Panc1 (cell line): ENCODE measurements at places on chromosomes 7 and 10.

GRCh38 chr10:3975016-3975415 lies 190.0 kb upstream of the KLF6 start:
- DNase-seq: no peak

- peak; percentile 12 for DNase-seq
Measured at GRCh38 chr7:86814661-86815379, 171.1 kb downstream of the GRM3 start.

DNA sequence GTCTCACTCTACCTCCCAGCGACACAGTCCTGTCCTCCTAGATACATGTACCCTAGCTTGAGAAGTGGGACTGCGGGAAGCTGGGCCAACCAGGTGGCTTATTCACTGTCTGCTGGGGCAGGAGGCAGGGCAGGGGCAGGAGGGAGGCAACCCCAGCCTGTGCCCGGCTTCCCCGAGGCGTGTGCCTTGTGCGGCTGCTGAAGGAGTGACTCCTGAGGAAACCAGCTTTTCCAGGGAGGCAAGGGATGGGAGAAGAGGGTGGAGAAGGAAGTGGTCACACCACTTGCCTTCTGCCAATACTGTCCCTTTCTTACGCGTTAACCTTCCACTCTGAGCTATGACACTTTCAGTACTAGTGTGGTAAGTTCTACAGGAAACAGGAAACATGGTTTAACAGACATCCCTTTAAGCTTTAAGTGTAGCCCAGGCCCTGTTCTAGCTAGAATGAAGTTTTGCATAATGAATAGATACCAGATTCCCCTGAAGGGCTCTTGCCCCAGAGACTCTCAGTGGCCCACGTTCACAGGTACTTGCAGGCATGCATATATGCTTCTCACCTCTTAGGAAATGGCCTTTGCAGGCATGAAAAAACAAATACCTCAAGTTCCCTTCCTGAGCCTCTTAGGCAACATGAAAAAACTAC lies 40.6 kb downstream of the SYPL1 start:
- no peak for DNase-seq

GRCh38 chr10:28503114-28503513 lies 29.8 kb upstream of the WAC start:
- no peak for DNase-seq

DNA sequence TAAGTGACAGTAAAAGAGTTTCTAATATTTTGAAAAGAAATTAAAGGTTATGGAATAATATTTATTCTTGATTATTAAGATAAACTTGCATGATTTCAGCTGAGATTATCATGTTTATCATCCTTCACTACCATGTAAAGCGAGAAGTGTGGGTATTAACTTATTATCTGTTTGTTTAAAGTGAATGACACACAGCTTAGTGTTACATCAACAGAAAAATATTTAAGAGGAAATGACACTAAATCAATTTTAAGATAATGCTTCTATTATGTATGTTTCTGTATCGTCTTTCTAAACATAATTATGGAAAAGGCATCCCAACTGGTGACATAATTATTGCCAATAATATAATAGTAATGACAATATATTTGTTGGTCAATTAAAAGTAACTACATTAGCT lies 213.1 kb downstream of the PCDH15 start:
- DNase-seq: no peak

- DNase-seq: no peak
Measured at GRCh38 chr7:52540041-52540440, 495.4 kb upstream of the POM121L12 start.

- no peak for DNase-seq
Measured at GRCh38 chr7:142450206-142450605, 192.3 kb upstream of the PRSS58 start.

DNA sequence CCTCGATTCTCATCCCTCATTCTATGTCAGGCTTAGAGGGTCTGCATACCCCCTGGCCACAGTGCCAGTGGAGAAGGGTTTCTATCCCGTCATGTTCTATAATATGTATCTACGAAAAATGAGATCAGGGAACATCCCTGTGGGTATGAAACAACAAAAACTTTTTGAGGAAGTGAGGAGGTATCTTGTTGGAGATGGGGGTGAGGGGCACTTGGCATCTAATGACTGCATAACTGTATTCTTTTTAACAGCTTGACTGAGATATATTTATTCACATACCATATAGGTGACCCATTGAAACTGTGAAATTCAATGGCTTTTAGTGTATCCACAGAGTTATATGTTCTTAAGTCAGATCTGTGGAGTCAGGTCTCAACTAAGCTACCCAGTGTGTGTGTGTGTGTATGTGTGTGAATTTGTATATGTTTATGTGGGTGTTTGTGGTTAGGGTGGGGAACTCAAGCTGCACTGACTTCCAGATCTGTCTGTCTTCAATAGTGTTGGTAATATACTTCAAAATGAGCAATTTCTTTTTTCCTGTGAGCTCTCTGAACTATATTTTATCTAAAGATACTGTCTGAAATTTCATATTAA lies 528.9 kb downstream of the CNTNAP2 start:
- DNase-seq: no peak

DNA sequence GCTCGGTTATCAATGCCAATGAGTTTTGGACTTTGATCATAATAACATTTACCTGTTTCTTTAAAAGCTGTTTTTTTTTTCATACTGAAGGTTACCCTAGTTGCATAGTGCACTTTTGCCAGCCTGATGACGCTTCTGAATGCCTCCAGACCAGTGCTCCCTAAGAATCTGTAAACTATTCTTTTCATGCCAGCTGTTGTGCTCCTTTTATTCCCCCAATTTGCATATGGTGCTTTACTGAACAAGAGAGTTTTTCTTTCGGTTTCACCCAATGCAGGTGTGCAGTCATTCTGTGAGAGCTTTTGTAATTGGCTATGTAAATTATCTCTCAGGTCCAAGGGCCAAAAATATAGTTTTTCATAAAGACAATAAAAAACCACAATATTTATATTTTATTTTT lies 48.1 kb upstream of the GLCCI1 start:
- no peak for DNase-seq

GRCh38 chr10:63781226-63781625 lies 260.0 kb downstream of the REEP3 start:
- no peak for DNase-seq

- DNase-seq: no peak
Measured at GRCh38 chr10:101305320-101306241, 48.4 kb upstream of the BTRC start.

GRCh38 chr7:50853311-50853710 lies 70.6 kb upstream of the GRB10 start:
- no peak for DNase-seq

GRCh38 chr10:123287594-123288247 lies 133.5 kb downstream of the BUB3 start:
- peak; percentile 33 for DNase-seq

GRCh38 chr7:100584054-100584682 lies 1.8 kb downstream of the LRCH4 start:
- DNase-seq: no peak

GRCh38 chr7:120205101-120205500 lies 67.9 kb upstream of the KCND2 start:
- DNase-seq: no peak

- DNase-seq: no peak
Measured at GRCh38 chr10:29435809-29436501, 147.1 kb downstream of the LYZL1 start.

GRCh38 chr7:158809596-158809995 lies 19.7 kb downstream of the ESYT2 start:
- no peak for DNase-seq

DNA sequence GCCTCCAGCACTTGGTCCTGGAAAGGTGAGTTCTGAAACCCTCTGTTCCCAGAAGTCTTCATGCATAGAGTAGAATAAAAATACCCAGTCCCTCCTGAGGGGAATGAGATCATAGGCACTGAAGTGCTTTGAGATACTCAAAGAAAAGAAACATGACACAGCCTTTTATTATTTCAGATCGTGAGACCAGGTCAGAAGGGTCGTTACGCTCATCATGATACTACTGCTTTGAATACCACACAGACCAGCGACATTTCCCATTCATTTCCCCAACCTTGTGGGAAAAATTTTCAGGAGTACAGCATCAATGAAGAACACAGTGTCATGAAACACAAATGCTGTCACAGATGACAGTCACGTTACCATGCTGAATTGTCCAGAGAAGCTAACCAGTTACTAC lies 15.0 kb downstream of the CLRN3 start:
- no peak for DNase-seq

GRCh38 chr10:69856601-69857166 lies 55.0 kb downstream of the COL13A1 start:
- no peak for DNase-seq

- DNase-seq: no peak
Measured at GRCh38 chr7:7185371-7185989, 3.1 kb downstream of the C1GALT1 start.

DNA sequence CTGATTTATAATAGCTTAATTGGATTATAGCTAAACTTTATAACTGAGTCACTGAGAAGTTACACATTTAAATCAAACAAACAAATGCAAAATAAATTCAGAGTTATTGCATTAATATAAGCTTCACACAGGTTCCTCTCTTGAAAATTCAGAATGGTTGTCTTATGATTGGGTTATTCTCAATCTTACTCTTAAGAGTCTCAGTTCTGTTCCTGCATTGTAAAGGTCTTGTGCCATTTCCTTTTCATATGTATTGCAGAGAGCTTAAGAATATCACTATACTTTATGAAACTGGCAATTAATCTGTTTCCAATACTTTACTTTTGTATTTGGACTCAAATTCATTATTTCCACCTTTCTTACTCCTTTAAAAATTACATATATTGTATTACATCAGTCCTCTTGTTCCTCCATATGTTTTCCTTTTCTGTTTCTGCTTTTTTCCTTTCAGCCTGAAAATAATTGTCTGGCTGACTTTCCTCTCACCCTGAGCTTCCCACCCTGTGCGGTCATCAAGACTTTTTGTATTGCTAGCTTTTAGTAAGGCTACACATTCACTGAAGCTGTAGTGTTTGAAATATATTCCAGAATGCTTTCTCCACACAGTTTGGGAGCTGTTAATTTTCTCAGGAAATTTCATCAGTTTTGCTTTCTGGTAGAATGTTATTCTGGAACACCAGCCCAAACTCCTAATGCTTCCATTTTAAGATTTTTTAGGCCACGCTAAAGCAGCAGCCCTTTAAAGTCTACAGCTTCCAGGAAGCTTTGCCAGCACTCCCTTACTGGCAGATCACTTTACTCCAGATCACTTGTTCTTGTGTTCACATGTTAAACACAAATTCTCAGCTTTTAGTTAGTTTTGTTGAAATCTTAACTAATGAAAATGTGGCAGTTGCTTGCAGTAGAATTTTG lies 139.4 kb downstream of the KCND2 start:
- no peak for DNase-seq

DNA sequence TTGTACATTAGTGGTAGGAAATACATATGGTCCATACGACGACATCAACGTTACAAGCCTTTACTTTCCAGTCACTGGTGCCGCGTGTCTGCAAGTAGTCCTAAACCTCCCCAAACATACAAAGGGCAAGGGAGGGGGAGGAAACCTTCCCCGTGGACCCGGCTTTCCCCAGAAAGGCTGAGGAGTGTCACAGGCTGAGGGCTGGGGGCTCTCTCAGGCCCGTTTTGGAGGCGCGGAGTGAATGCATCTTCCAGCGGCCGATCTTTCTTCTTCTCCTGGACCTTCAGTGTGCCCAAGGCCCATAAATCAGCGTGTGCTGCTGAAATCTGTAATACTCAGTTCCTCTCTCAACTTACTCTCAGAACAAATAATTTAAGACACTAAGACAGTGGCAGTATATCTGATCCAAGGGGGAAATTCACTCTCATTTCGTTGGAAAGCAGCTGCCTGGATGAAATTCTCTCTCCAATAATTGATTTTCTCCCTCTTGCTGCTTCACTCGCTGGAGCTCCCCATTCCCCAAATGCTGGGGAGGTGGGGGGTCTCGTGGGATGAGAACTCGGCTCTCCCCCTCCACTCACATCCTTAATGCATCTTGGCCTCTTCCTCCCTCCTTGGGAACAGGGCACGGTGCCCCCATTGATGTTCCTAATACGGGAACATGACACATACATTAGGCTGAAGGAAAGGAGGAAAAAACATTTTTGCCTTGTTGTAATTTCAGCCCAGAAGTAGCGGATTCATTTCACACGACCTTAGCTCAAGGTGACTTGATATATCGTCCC lies 126.1 kb downstream of the ADARB2 start:
- DNase-seq: no peak

- DNase-seq: no peak
Measured at GRCh38 chr10:9015005-9015404, 960.5 kb downstream of the GATA3 start.

DNA sequence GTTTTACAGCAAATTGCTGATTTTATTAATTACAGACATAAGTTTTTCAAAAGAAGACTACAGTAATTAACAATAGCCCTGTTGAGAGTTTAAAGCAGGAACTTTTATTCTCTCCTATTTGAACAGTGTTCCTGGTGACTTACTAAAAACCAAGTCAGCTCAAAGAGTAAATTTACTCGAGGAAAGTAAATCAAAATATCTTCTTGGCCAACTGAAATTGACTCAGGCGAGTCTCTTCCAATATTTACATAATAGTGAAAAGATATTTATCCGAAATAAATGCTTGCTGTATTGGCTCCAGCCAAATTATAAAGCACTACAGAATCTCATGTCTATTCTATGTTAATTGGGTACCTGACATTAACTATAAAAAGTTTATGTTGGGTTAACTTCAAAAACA lies 13.2 kb downstream of the CYTH3 start:
- DNase-seq: no peak

- DNase-seq: no peak
Measured at GRCh38 chr10:22837351-22837750, 90.5 kb upstream of the ARMC3 start.

DNA sequence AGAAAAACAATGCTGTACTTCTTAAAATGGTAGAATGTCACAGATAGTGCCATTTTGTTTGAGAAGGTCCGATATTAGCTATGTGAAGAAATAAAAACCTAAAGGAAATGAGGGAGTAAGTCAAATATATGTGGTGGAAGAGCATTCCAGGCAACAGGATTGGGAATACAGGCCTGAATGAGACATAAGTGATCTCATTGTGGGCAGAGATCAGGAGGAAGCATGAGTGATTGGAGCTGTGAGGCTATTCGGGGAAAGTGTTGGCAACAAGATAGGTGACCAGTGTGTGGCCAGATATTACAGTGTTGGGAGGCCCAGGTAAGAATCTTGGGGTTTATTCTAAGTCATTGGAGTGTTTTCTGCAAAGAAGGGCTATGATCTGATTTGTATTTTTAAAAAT lies 41.3 kb upstream of the AGMO start:
- DNase-seq: no peak

GRCh38 chr7:22996470-22996869 lies 17.5 kb downstream of the HYCC1 start:
- no peak for DNase-seq

- no peak for DNase-seq
Measured at GRCh38 chr10:124059551-124059950, 33.8 kb downstream of the CHST15 start.
